ENCODE measurements at places on chromosomes 3 and 15. TPM values are rescaled to one million over a fixed set of nuclear protein-coding genes. Genes with fewer than 3 reads are reported as not detected.

GRCh38 chr15:40845511-40846284, 1.9 kb downstream of the SPINT1 start:
- peaks cover 8% of the 10 kb centered on the region for H3K4me1 ChIP-seq
- peaks cover 11% of the 10 kb centered on the region for H3K27me3 ChIP-seq
- no peak overlapping the region for H3K27ac ChIP-seq
- peak; percentile 61 for DNase-seq

Gene TP63
- 0.46 TPM for total RNA-seq

Gene ASB14
- not detected for total RNA-seq

Gene PLIN1
- 0.44 TPM for total RNA-seq

- no peaks in the 10 kb centered on the region for H3K27me3 ChIP-seq
- peaks cover 19% of the 10 kb centered on the region for H3K4me1 ChIP-seq
- no peak overlapping the region for H3K4me3 ChIP-seq
- no peaks in the 10 kb centered on the region for H3K36me3 ChIP-seq
- no peak for DNase-seq
- no peak overlapping the region for H3K27ac ChIP-seq
Measured at GRCh38 chr3:142029791-142030190, 119.6 kb downstream of the TFDP2 start.

Gene GPR156
- total RNA-seq, result 1.3 TPM

DNA sequence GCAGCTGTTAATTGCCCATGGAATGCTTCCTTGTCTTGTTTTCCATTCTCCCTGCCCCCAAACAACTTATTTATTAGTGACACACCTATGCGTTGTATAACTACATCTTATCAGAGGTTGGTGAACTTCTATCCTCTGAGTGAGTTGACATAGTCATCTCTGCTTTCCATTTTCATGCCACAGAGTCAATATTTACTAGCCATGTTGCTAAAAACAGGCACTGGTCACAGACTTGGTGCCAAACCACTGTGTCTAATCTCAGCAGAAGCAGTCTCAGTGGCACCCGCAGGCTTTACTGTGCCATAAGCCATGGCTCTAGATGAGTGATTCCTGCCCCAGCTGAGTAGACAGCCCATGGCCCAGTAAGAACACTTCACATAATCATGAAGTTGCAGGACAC, 26.5 kb downstream of the DAPK2 start:
- no peaks in the 10 kb centered on the region for H3K36me3 ChIP-seq
- no peak overlapping the region for H3K27ac ChIP-seq
- no peak overlapping the region for H3K4me3 ChIP-seq
- H3K4me1 ChIP-seq, result peaks cover 9% of the 10 kb centered on the region
- DNase-seq, result no peak

DNA sequence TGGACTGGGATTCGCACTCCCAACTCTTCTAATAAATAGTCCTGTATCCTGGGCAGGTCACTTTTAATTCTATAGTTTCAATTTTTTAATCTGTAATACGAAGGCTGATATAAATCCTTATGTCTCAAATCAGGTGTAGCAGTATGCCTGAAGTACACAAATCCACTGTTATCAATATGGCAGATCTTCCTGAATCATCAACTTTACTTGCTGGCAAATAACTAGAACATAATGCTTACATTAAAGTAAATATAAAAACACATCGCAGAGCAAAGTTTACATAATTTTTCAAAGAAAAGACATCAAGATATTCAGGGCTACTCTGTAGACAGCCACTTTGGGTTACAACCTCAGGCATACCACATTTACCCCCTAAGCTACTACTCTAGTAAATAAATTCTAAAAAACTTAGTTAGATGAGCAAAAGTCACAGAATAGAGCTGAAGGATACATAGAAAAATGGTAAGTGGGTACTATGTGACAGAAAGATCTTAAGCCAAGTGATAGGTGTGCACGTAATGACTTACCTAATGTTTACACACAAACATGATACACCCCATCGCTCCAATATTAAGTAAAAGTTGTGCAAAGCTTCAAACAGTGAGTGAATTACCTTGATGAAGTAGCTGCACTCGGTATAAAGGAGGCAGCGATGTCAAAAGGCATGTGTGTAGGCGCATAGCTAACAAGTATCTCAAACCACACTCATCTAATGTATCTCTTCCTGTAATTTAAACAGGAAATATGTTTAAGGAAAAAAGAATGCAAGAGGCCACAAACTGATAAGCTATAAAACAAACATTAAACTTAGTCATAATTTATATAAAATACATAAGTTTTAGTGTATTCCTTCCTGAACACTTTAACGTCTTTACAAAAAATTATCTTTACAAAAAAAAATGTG, 127.9 kb downstream of the DMXL2 start:
- H3K4me3 ChIP-seq, result no peak overlapping the region
- DNase-seq, result no peak
- H3K36me3 ChIP-seq, result peaks cover 15% of the 10 kb centered on the region
- no peak overlapping the region for H3K27ac ChIP-seq
- H3K27me3 ChIP-seq, result no peaks in the 10 kb centered on the region
- H3K4me1 ChIP-seq, result peaks cover 9% of the 10 kb centered on the region

Gene ZNF106
- 57.6 TPM for total RNA-seq

DNA sequence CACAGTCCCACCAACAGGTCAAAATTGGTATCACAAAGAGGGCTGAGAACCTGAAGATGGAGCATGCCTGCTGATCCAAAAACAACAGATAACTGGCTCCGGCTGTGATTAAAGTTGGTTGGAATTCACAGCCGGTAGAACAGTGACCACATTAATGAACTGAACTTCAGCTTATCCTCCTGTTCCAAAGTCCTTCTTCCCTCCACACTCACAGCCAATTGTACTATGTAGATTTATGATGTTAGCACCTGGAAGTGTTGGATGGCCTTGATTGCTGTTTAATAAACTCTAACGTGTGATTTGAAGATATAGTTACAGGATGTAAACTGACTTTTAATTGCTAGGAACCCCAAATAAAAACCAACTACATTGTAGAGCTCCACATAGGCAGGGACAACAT, 367.3 kb upstream of the FRG2C start:
- no peaks in the 10 kb centered on the region for H3K4me1 ChIP-seq
- H3K36me3 ChIP-seq, result peaks cover 6% of the 10 kb centered on the region
- H3K27me3 ChIP-seq, result peaks cover 14% of the 10 kb centered on the region

Gene KLHL40
- not detected for total RNA-seq

- H3K4me3 ChIP-seq, result no peak overlapping the region
- peaks cover 4% of the 10 kb centered on the region for H3K4me1 ChIP-seq
- no peaks in the 10 kb centered on the region for H3K27me3 ChIP-seq
Measured at GRCh38 chr3:1330107-1330506, 237.3 kb downstream of the CNTN6 start.

Gene SAXO2
- 5.1 TPM for total RNA-seq

- no peak for DNase-seq
- no peaks in the 10 kb centered on the region for H3K36me3 ChIP-seq
- no peak overlapping the region for H3K27ac ChIP-seq
- H3K4me3 ChIP-seq, result no peak overlapping the region
- H3K4me1 ChIP-seq, result no peaks in the 10 kb centered on the region
Measured at GRCh38 chr3:120894316-120895057, 13.5 kb upstream of the STXBP5L start.

Data from chondrocyte (in vitro differentiated cells).